ENCODE measurements at places on chromosomes 5 and 9. TPM values are rescaled to one million over a fixed set of nuclear protein-coding genes. Genes with fewer than 3 reads are reported as not detected.

DNA sequence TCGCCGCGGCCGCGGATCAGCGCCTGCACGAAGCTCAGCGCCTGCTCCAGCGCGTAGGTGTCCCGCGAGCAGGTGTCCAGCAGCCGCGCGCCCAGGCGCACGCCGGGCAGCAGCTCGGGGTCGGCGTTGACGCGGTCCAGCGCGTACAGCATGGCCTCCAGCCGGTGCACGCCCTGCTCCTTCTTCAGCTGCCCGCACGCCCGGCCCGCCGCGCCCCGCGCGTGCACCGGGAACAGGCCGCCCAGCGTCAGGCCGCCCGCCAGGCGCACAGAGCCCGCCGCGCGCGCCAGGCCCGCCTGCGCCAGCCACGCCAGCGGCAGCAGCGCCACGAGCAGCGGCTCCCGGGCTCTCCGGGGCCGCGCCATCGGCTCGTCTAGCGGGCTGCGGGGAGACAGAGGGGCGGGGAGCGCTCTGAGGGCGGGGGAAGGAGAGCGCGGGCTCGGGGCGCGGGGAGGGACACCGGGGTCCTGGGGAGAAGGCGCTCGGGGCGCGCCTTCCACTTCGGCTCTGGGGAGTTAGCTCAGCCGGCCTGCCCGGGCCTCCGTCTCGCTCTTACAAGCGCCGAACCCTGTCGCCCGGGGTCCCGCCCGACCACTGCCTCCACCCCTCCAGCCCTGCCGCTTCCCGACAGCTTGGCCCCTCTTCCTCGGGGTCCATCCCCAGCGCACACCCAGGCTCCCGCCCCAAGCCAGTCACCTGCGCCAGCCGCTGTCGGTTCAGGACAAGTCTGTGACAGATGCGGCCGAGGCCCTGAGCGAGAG, at the start of gene GRM6:
GRM6 (minus strand) TSS at position 741 of the 761 bp plus-strand sequence; CDS start at position 365, 376 bp downstream.
- no peaks in the 10 kb centered on the region for H3K4me1 ChIP-seq
- peaks cover 10% of the 10 kb centered on the region for H3K36me3 ChIP-seq
- peaks cover 4% of the 10 kb centered on the region for H3K27me3 ChIP-seq
- H3K27ac ChIP-seq: no peak within 1 kb of the TSS
- no peak within 1 kb of the TSS for H3K4me3 ChIP-seq
- no peak for DNase-seq

- no peaks in the 10 kb centered on the region for H3K27me3 ChIP-seq
- H3K36me3 ChIP-seq: peaks cover 26% of the 10 kb centered on the region
- H3K4me1 ChIP-seq: peaks cover 5% of the 10 kb centered on the region
- H3K27ac ChIP-seq: no peak overlapping the region
Measured at GRCh38 chr9:14678776-14679175, 14.5 kb downstream of the ZDHHC21 start.

GRCh38 chr5:73564675-73565074, 764 bp downstream of the ANKRA2 start:
- no peak for DNase-seq
- peaks cover 5% of the 10 kb centered on the region for H3K36me3 ChIP-seq
- peak overlapping the region; percentile 93 for H3K27ac ChIP-seq

DNA sequence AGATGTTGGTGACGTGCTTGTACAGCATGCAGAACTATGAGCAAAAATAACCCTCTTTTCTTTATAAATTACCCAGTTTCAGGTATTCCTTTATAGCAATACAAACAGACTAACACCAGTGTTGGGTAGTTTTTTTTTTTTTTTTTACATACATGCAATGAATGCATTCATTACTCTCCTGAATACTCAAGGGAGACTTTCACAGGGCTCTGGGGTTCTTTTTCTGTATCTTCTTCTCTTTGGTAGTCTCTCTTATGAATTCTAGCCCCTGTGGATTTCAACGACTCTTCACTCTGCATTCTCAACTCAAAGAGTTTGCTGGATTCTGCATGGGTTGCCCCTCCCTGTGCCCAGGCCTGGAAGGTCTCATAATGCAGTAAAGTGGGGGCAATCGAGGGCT, 27.8 kb downstream of the PTTG1 start:
- H3K27me3 ChIP-seq: peaks cover 12% of the 10 kb centered on the region
- H3K36me3 ChIP-seq: no peaks in the 10 kb centered on the region
- H3K4me3 ChIP-seq: no peak overlapping the region
- no peak overlapping the region for H3K27ac ChIP-seq

DNA sequence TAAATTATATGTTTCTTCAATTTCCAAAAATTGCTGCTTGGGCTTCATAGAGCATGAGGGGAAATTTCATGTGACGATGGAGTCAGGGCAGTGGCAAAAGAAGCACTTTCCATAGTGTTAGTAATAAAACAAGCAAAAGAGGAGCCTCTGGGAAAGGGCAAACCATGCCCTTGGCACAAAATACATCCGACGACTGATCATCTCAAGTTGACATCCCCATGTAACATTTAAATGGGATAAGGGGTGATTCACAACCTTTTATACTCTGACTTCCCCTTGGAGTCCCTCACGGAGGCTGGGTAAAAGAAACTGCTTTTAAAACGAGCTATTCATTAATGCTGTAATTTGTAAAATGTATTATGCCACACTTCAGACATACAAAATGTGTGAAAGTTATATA, 161.4 kb upstream of the DMRT1 start:
- H3K27ac ChIP-seq: no peak overlapping the region
- H3K36me3 ChIP-seq: no peaks in the 10 kb centered on the region
- peaks cover 46% of the 10 kb centered on the region for H3K4me1 ChIP-seq
- no peaks in the 10 kb centered on the region for H3K27me3 ChIP-seq

DNA sequence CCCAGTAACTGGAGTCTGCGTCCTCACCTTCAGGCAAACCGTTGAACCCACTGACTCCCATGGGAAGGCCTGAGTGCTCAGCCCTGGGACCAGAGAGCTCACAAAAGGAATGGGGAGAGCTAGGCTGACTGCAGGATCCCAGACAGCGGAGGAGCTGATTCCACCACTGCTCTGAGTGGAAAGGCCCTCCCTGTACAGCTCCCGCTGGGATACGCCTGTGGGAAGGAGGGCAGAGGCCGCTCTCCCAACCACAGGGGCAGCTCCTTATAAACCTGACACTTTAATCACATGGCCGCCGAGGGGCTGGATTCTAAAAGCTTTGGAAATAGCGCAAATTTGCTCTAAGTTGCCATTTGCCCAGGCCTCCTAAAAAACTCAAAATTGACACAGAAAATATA, 37.1 kb downstream of the DBH start:
- no peaks in the 10 kb centered on the region for H3K4me1 ChIP-seq
- peaks cover 29% of the 10 kb centered on the region for H3K27me3 ChIP-seq
- no peak overlapping the region for H3K27ac ChIP-seq
- H3K36me3 ChIP-seq: no peaks in the 10 kb centered on the region
- no peak overlapping the region for H3K4me3 ChIP-seq

Gene LHX2
- not detected for total RNA-seq

GRCh38 chr5:8068078-8068477, 199.1 kb downstream of the MTRR start:
- no peak overlapping the region for H3K4me3 ChIP-seq
- no peak overlapping the region for H3K27ac ChIP-seq
- no peaks in the 10 kb centered on the region for H3K36me3 ChIP-seq
- H3K4me1 ChIP-seq: no peaks in the 10 kb centered on the region
- no peaks in the 10 kb centered on the region for H3K27me3 ChIP-seq

Gene GMCL2
- not detected for total RNA-seq

- peaks cover 12% of the 10 kb centered on the region for H3K36me3 ChIP-seq
- no peaks in the 10 kb centered on the region for H3K27me3 ChIP-seq
- H3K4me1 ChIP-seq: peaks cover 82% of the 10 kb centered on the region
- peak overlapping the region; percentile 93 for H3K27ac ChIP-seq
- DNase-seq: peak; percentile 82
- H3K4me3 ChIP-seq: peak overlapping the region; percentile 44
Measured at GRCh38 chr5:179763215-179763945, 30.4 kb upstream of the LTC4S start.

- DNase-seq: no peak
- peaks cover 57% of the 10 kb centered on the region for H3K4me1 ChIP-seq
Measured at GRCh38 chr5:402615-403359, 40.2 kb upstream of the EXOC3 start.

DNA sequence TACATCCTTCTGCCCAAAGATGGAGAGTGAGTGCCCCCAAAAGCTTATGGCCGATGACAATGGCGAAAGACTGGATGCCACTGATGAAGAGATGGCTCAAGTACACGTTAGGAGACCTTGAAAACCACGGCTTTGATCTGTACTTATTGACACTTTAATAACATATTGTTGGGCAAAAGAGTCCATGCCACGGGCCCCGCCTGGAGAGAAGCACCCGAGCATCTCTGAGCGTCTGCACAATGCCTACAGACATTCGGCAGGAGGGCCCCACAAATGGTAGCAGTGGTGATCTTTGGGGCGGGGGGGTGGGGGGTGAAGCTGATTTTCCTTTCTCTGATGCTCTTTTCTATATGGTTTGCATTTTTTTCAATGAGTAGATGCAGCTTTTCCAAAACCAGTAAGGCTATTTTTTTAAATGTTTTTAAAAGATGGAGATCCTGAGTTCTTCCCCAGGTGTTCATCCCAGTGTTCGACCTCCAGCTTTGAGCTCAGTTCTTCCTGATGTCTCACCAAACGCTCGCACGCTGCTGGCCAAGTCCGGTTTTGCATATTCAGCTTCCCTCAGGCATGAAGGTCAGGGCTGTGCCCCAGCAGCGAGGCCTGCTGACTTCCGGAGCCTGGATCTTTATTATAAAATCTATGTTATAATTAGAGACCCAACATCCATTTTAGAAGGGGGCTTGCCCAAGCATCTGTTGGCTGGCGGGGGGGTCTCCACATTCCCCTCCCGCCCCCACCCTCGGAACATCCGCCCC, 34.3 kb upstream of the BARHL1 start:
- H3K27me3 ChIP-seq: peaks cover 42% of the 10 kb centered on the region
- no peak overlapping the region for H3K4me3 ChIP-seq
- H3K36me3 ChIP-seq: no peaks in the 10 kb centered on the region
- no peaks in the 10 kb centered on the region for H3K4me1 ChIP-seq

DNA sequence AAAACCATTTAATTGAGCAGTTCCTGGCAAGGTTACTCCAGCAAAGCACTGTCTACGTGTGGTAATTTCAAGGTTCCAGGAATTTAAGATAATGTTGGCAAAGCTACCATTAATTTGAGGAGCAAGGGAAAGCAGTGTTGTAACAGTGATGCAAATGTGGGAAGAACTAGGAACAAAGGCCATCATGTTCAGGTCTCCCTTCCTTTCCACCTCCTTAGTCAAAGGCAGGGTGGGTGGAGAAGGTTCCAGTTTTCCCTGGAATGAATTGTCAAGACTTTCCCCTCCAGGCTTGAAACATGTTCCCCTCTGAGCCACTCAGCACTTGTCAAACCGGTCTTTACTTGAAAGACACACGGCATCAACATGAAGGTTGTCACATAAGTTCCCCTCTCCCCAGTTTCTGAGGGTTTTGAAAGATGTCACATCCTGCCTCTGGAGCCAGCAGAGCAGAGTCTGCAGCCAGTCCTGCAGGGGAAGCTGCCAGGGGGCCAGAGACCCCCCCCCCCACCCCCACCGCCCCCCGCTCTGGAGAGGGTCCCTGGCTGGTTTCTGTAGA, 226.0 kb downstream of the GAS1 start:
- H3K36me3 ChIP-seq: 0 out of 2 replicates have a peak, but pooled peaks cover 7% of the 10 kb centered on the region
- H3K27ac ChIP-seq: peak overlapping the region; percentile 81
- peaks cover 44% of the 10 kb centered on the region for H3K4me1 ChIP-seq
- no peak for DNase-seq
- H3K27me3 ChIP-seq: no peaks in the 10 kb centered on the region

Gene C5
- total RNA-seq: 2.0 TPM

Data from HFFc6 (cell line).